ENCODE measurements at places on chromosomes 5 and 9.

DNA sequence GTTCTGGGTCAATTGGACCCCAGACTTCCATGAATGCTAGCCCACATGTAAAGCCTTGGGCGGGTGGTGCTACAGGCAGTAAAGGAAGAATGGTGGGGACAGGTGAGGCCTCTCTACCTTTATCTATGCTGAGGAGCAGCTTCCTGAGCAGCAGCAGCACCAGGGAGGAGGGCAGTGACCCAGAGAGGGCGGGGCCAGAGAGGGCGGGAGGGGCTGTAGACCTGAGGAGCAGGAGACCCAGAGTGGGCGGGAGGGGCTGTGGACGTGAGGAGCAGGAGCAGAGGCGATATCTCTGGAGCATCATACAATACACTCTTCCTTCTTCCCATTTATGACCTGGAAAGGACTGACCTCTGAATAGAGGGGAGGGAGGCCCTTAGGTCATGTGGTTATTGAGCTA is 165.9 kb downstream of the MTRR start:
- DNase-seq = no peak

DNA sequence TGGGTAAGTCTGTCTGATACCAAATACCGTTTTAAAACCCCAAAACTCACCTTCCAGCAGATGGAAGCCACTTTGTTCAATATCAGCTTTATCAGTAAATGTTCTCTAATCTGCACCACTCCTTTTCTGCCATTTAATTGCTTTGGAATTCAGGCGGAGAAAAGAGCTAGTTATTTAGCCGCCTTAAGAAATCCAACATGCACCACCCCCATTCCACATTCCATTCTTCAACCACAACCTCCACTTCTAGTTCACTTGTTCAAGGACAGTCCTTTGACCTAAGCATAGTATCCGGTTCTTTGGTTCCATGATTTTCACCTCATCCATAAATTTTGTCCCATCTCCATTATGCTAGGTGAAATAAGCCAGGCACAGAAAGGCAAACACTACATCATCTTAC is 240.1 kb downstream of the DNAH5 start:
- no peak for DNase-seq

DNA sequence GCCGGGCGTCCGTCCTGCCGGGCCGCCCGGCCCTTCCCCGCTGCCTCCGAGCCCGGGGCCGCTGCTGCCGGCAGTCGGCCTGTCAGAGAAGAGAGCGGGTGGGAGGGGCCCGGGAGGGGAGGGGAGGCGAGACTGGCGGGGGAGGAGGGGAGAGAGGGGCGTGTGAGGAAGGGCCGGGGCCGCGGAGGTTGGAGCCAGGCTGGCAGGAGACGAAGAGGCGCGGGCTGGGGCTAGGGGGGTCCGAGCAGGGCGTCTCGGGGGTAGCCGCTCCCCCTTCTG is 570 bp downstream of the CREBRF start:
- DNase-seq = peak; percentile 82

- no peak for DNase-seq
Observed at GRCh38 chr9:4553951-4554381, 63.7 kb downstream of the SLC1A1 start.

DNA sequence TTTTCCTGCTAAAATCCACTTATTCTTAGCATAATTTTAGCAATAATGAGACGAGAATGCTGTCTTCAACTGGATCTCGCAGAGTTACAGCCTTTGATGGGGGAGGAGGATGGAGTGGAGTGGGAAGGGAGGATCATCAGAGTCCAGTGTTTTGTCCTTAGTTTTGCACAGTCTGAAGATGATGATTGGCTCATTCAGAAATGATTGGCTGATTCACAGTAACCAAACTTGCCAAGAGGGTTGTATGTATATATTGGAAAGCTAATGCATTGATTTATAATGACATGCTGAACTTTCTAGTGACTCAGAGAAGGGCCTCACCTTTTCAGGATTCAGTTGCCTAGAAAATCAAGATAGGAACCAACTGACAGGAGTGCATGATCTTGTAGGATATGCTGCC is 448.0 kb downstream of the CCDC171 start:
- no peak for DNase-seq

GRCh38 chr9:113619491-113620376 is 156.2 kb downstream of the RGS3 start:
- no peak for DNase-seq

- peak; percentile 70 for DNase-seq
Observed at GRCh38 chr5:170267431-170268152, 30.0 kb downstream of the LCP2 start.

DNA sequence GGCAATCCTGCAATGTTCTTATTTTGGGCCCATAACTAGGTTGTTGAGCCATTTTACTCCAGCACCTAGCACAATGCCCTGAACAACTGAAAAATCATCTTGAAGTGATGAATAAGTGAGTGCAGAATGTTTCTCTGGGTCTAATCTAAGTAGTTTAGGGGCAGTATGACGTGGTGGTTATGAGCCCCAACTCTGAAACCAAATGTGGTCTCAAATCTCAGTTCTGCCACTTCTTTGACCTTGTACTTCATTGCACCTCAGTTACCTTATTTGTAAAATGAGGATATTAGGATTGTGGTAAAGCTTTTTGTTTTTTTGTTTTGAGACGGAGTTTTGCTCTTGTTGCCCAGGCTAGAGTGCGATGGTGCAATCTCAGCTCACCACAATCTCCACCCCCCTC is 80.9 kb upstream of the SNX2 start:
- no peak for DNase-seq

DNA sequence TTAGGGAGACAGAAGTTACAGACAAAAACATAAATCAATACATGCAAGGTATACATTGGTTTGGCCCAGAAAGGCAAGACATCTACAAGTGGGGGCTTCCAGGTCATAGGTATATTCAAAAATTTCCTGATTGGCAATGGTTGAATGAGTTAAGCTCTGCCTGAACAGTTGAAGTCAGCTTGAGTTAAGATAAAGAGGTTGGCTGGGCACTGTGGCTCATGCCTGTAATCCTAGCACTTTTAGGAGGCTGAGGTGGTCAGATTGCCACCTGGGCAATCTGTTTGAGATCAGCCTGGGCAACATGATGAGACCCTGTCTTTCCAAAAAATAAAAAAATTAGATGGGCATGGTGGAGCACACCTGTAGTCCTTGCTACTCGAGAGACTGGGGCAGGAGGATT is 16.3 kb downstream of the TMC1 start:
- no peak for DNase-seq

- no peak for DNase-seq
Observed at GRCh38 chr5:91712718-91713117, 329.6 kb upstream of the ARRDC3 start.
